GM23338 (cell line): ENCODE measurements at places on chromosomes 16 and 17.

GRCh38 chr17:76189247-76189646 lies 48.2 kb upstream of the FOXJ1 start:
- no peak for DNase-seq

- DNase-seq: no peak
Measured at GRCh38 chr16:11034481-11034931, 90.1 kb downstream of the CLEC16A start.

GRCh38 chr16:84786605-84787262 lies 33.1 kb upstream of the CRISPLD2 start:
- no peak for DNase-seq

DNA sequence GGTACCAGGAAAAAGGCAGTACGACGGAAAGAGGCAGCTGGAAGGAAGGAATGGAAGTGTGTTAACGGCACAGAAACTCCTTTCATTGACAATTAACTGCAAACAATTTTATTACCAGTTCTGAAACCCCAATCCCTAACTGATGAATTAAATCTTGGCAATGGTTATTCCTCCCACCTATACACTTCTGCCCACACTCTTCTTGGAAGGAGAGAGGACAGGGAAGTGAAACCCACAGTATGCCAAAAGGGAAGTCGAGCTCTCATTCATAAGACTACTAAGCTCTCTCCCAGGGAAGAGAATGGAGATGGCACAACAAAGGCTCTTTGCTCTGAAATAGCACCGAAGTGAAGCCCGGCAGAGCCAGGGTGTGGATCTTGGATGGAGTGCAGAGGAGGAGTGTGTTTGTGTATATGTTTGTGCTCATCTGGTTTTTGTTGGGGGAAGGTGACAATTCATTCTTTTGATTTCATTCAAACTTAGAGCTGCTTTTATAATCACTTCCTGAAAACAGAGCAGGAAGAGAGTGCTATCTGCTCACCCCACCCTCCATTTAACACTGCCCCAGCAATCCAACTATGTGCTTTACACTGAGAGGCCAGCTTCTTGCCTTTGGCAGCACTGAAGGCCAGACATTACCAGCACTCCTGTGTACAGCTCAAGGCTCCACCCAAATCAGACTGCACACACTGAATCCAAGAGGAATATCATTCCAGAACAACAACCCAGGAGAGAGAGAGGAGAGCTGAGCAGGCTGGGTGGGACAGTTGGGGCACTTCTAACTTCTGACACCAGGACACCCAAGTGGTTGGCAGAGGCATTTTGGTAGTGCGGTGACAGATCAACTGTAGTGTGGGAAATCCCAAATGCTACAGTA lies 68.7 kb downstream of the HIC1 start:
- no peak for DNase-seq

- no peak for DNase-seq
Measured at GRCh38 chr16:20904507-20905081, 4.0 kb downstream of the LYRM1 start.

DNA sequence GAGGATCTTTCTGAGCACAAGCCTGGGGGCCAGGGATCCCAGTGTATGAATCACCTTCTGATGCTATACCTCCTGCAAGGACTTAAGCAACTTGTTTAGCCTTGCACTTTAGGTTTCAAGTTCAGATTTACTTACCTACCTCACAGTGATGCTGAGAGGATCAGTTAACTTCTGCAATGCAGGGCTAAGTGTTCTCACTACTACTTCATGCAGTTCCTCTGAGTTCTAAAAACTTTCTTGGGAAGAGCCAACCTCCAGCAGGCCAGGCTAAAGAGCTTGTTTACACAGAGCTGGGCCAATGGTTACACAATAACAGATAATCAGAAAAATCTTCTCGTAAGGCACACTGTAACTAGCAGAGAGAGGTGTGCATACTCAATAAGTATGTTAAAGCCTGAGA lies 13.0 kb downstream of the VEZF1 start:
- no peak for DNase-seq

- DNase-seq: peak; percentile 28
Measured at GRCh38 chr16:81318711-81319110, 3.9 kb downstream of the GAN start.

DNA sequence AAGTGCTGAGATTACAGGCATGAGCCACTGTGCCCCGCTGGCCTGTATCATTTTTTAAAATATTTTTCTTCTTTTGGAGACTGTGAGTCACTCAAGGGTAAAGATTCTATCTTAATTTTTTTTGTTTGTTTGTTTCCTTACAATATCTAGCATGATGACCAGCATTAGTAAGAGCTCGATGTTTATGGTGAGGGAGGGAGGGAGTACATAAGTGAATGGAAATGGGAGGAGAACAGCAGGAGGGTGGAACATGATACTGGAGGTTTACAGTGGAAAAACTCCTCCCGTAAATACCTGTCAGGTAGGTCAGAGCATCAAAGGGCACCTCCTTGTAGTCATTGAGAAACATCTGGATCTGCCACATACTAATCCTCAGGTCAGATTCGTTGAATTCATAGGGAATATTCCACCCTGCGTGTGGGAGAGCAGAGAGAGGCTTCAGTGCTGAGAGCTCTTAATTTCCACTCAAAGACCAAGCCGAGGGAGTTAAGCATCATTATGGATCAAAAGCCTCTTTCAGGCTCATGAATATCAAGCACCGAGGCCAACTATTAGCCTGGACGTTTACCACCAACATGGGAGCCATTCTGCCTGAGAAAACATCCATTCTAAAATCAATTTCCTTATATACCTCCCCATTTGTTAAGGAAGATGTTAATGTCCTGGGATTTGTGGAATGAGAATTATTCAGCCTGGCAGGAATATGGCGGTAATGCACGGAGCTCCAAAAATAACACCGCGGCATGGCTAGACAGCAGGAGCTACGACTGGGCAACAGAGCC lies 51.8 kb downstream of the LYRM1 start:
- peak; percentile 37 for DNase-seq

GRCh38 chr17:9971991-9972390 lies 66.9 kb upstream of the RCVRN start:
- no peak for DNase-seq
